ENCODE measurements at places on chromosomes 7 and 10.

- DNase-seq: no peak
Measured at GRCh38 chr7:139743967-139744767, 33.6 kb downstream of the HIPK2 start.

- no peak for DNase-seq
Measured at GRCh38 chr10:3750006-3750816, 34.8 kb downstream of the KLF6 start.

DNA sequence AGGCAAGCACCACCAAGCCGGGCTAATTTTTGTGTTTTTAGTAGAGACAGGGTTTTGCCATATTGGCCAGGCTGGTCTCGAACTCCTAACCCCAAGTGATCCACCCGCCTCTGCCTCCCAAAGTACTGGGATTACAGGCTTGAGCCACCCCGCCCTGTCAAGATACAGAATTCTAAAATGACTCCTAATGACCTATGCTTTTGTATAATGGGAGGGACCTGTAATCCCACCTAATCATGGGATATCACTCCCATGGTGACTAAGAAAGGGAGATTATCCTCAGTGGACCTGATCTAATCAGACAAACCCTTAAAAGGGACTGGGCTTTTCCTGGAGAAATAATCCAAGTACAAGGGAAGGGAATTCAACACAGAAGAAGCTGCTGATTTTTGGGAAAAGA lies 28.8 kb downstream of the SAMD8 start:
- no peak for DNase-seq

- DNase-seq: no peak
Measured at GRCh38 chr10:87771871-87772500, 46.0 kb downstream of the ATAD1 start.

DNA sequence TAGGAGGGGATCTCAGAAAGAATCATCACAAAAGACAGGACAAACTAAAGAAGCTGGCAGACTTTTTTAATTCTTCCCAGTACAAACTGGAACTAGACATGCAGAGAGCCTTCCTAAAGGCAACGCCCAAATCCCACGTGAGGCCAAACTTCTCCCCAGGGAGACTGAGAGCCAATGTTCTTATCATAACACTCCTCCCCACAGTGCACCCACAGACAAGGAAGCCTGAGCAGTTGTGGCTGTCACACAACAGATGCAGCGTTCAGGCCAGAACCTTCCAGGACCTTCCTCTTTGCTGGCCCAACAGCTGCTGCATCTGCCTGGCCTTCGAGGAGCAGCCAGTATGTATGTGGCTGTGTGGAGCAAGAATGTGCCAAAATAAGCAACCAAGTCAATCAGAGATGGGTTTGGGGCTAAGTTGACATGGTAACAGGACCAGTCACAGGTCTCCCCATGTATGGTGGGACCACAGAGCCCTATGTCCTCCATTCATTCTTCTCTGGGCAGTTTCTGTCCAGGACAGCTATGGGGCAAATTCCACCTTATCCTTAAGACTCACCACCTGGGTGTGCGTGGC lies 34.9 kb downstream of the SRPK2 start:
- DNase-seq: no peak

- DNase-seq: no peak
Measured at GRCh38 chr10:75643944-75644692, 212.7 kb downstream of the LRMDA start.

Measured in NCI-H748 treated with DMSO at 0.1 percent for 48 hours (cell line).